AG04450 (cell line): ENCODE measurements at places on chromosomes 2 and 18. TPM values are rescaled to one million over a fixed set of nuclear protein-coding genes. Genes with fewer than 3 reads are reported as not detected.

DNA sequence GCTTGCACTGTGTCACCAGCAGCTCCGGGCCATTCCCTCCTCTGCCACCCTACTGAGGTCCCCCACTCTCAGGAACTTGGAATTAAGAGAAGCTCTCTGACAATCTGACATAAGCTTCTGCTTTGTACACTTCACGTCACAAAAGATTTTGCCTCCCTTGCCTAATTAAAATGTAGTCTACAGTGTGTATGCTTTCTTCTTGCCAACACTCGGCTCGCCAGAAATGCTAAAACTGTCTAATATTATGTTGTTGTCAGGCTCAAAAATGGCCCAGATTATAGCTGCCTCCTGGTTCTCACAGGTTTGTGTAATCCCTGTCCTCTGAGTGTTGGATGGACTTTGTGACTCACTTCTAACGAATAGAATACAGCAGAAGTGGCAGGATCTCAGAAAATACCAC is 474.7 kb downstream of the MBD2 start:
- DNase-seq: no peak

DNA sequence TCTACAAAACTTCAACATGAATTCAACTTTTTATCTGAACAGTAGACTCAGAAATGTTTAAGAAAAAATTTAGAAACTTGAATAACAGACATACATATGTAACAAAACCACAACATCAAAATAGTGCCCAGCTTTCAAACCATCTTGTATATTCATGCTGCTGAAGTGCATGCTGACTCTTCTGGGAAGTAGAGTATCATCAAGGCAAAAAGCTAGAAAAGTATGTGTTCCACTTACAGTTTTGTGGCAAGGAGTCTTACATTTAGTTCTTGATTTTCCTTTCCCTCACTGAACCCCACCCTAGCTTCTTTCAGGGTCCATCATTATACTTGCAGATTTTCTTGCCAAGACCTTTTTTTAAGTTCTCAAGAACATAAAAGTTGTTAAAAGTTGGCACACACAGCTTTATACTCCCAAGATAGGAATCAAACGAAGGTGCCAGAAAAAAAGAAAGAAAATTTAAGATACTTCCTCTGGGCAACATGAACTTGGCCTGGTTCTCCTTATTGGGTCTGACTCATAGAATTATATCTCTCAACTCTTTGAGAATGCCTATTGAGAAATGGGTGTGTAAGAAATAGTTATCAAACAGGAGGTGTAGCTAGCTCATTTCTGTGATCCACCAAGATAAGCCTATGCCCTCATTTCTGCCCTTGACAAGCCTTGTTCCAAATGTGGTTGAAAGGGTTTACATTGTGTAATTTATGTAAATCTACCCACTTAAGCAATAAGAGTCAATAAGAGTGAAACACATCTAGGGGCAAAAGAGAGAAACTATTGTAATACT is 667.6 kb upstream of the ACVR2A start:
- no peak for DNase-seq

DNA sequence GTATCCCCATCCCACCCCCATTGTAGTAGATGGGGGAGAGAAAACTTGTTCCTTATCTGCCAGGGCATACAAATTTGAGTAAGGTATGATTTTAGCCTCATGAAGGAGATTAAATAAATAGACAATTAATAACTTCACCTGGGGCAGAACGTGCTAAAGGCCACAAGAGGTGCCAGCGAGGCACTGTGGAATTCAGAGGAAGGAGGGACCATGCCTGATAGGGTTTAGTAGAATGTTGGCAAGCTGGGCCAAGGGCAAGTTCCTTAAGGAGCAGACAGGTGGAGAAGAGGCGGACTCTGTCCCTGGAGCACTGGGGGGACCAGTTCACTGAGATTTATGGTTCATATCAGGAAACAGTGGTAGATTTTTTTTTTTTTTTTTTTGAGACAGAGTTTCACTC is 22.5 kb downstream of the STAMBP start:
- DNase-seq: no peak

DNA sequence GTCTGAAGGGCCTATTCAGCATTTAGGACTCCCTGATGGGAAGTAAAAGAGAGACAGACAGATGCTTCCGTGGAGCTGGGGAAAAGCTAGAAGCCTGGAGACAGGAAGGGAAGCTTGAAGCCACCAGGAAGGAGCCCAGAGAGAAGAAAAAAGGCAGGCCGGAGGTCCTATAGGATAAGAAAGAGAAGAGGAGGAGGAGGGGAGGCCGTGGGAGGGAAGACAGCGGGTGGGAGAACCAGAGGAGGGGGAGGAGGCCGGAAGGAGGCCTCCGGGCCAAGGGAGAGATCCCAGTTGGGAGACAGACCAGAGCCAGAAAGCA is 107.1 kb upstream of the PKDCC start:
- no peak for DNase-seq

GRCh38 chr2:225124311-225125017 is 82.2 kb upstream of the DOCK10 start:
- no peak for DNase-seq

DNA sequence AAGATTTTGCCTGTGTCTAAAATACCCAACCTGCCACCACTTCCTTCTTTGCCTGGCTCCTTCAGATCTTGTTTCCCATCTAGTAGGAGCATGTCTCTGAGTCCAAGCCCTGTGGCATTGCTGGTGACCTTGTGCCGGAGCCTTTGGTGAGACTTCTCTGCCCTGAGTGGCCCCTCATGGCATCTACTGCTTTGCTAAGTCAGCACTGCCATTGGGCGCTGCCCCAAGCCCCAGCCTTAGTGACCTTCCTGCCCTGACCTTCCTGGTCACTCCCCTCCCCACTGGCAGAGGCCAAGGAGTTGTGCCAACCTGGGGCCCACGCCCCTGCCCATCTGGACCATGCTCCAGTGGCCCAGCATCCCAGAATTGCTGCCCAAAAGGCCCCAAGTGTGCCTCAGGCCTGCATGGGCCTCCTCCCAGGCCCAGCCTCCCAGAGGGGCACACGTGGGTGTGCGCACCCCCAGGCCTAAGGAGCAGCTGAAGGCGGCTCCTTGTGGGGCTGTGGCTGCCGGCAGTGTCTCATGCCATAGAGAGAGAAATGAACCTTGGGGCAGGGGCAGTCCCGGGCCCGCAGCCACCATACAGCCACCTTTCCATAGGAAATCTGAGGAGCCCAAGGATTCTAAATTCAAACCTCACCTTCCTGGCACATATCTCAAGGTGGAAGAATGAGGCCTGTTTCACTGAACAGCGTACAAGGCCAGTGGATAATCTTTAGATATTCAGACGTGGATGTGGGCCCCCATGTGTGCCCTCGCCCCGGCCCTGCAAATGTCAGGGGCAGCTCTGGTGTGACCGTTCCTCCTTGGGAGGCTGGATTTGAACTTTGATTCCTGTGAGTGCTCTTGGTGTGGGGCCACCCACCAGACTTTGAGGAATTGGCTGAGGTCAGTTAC is 100.2 kb upstream of the SLC66A3 start:
- DNase-seq: no peak

- no peak for DNase-seq
Measured at GRCh38 chr2:54658564-54659071, 64.8 kb upstream of the EML6 start.

- DNase-seq: no peak
Measured at GRCh38 chr2:208618220-208618619, 211.6 kb downstream of the PTH2R start.

- no peak for DNase-seq
Measured at GRCh38 chr2:43222475-43223309, 3.7 kb downstream of the ZFP36L2 start.

DNA sequence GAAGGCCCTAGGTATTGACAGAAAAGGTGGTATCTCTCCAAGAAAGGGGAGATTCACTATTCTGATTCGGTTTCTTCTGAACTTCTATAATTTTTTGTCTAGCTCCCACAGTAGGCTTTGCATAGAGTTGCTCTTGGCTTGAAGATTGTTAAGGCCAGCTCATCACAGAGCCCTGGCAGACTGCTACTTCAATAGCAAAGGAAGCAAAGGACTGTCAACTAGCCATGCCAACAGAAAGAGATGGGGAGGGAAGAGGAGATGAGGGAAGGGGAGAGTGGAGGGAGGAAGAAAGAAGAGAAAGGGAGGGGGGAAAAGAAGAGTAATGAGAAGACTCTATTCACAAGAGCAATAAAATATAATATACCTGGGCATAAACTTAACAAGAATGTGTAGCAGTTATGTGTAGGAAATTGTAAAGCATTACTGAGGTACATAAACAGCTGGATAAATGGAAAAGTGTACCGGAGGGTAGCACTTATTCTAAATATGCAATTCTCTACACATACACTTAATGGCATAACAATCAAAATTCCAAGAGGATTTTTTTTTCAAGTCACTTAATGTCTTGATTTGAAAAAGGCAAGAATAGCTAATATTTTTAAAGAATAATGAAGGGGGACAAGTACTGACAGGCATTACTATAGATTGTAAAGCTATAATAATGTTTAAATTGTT is 102.5 kb downstream of the LOXHD1 start:
- no peak for DNase-seq

DNA sequence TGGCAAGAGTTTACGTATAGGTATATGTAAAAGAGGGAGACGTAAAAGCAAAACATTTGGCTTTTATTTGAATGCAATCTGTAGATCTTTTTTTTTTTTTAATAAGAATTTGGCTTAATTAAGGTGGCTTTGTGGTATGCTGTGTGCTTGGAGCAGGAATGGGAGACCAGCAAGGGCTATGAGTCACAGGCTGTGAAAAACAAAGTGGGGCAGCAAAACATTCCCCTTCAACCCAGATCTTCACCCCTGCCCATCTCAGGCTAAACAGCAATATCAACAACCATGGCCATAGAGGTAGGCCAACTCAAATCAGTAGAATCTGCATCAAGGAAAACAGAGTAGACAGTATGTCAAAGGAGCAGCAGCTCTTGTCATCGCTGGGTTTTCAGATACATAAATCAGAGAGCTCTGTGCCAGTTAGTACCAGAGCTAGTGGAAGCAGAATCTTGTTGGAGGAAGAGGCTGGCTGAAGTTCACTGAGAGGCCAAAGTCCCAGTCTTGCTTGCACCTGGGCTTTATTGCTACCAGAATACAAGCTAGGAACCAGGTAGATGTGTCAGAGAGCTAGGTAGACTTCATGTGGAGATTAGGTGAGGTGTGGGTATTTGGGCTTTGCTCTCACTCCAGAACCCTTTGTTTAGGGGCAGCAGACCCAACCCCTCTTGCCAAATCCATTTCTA is 191.5 kb upstream of the FANCL start:
- DNase-seq: no peak

GRCh38 chr18:36330435-36331052 is 33.0 kb downstream of the FHOD3 start:
- DNase-seq: no peak

- DNase-seq: no peak
Measured at GRCh38 chr2:218733171-218734021, 22.8 kb downstream of the TTLL4 start.

DNA sequence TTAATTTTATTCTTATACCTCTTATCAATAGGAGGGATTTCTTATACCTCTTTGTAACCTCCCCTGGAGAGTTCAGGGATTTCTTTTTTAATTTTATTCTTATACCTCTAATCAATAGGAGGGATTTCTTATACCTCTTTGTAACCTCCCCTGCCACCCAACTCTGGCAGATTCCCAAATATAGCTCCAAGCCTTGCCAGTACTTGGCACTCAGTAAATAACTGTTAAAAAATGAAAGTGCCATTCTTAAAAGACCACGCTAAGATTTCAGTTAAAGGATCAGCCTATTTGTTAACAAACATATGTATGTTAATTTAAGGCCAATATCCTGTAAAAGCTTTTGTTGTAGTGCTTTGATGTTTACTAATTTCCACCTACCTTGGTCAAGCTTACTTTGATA is 4.8 kb downstream of the RNF149 start:
- no peak for DNase-seq

DNA sequence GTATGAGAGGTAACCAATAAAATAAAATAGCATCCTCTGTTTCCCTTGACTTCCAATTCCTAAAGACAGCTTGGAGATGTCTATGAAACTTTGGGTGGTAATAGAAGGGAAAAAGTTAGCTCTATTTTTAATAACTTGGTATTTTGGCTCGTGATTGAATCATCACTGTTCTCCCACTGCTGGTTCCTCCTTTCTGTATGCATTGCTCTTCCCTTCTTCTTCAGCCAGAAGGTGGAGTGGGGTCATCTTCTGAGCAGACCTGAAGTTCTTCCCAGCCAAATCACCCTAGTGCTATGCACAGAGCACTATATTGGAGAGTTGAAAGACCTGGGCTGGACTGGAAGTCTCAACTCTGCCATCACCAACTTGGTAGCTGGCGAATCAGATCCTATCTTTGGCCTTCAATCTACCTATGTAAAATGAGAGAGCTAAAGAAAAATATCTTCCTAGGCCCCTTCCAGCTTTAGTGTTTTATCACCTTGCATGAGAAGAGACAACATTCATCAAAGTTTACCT is 54.1 kb downstream of the CPO start:
- no peak for DNase-seq

- no peak for DNase-seq
Measured at GRCh38 chr2:217954469-217954868, 48.3 kb downstream of the TNS1 start.

- DNase-seq: no peak
Measured at GRCh38 chr18:38539856-38540255, 974.3 kb upstream of the CELF4 start.

GRCh38 chr2:24457696-24458386 is 33.2 kb upstream of the NCOA1 start:
- DNase-seq: no peak

- DNase-seq: no peak
Measured at GRCh38 chr2:145000376-145000775, 480.5 kb upstream of the ZEB2 start.

- no peak for DNase-seq
Measured at GRCh38 chr2:118979152-118979861, 37.3 kb downstream of the MARCO start.

DNA sequence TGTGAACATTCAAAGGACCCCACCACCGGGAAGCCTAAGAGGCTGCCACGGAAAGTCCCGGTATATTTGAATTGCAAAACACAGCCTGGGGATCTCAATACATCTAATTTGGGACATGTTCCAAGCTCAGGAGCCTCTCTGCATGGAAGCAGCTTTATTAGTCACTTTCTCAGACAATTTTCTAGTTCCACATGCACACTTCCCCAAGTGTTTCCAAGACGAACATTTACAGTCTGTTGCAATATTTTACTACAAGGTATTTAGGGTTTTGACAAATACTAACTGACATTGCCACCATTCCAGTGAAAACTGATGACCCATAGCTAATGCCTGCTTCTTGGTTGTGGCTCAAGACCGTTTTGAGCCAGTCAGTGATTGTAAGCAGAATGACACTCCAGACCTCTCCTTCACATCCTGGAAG is 145.3 kb downstream of the NCKAP5 start:
- DNase-seq: peak; percentile 20

- DNase-seq: no peak
Measured at GRCh38 chr18:25732862-25733261, 357.6 kb downstream of the SS18 start.

SERPINB13 gene
- polyA plus RNA-seq: not detected in 2 replicates

GPR75 gene
- 1.8 and 2.0 TPM in 2 replicates for polyA plus RNA-seq

PSMD14 gene
- polyA plus RNA-seq: 66.5 and 95.3 TPM in 2 replicates

GRHL1 gene
- 0.55 and 0.64 TPM in 2 replicates for polyA plus RNA-seq

DSG4 gene
- polyA plus RNA-seq: not detected in 2 replicates

LAMA1 gene
- 25.2 and 26.0 TPM in 2 replicates for polyA plus RNA-seq

TUBA3E gene
- not detected in 2 replicates for polyA plus RNA-seq

IHH gene
- polyA plus RNA-seq: 0.04 TPM in 1 of 2 replicates, not detected in the other

KDM3A gene
- polyA plus RNA-seq: 24.2 and 33.0 TPM in 2 replicates

CPLX4 gene
- polyA plus RNA-seq: not detected in 2 replicates

LYPD1 gene
- 60.3 and 64.7 TPM in 2 replicates for polyA plus RNA-seq

SERPINB4 gene
- polyA plus RNA-seq: not detected in 2 replicates

EHD3 gene
- 39.8 and 48.6 TPM in 2 replicates for polyA plus RNA-seq

ANKRD29 gene
- polyA plus RNA-seq: 0.12 and 0.15 TPM in 2 replicates

MAP3K2 gene
- polyA plus RNA-seq: 14.9 and 15.5 TPM in 2 replicates

VWA3B gene
- not detected in 2 replicates for polyA plus RNA-seq

SOX11 gene
- polyA plus RNA-seq: 2.3 and 2.8 TPM in 2 replicates

EFEMP1 gene
- 376 and 423 TPM in 2 replicates for polyA plus RNA-seq

CMPK2 gene
- not detected in 2 replicates for polyA plus RNA-seq

PLA2R1 gene
- 1.6 and 2.0 TPM in 2 replicates for polyA plus RNA-seq
